Daoy (cell line): ENCODE measurements at places on chromosomes 4 and X.
A peak's percentile ranks its signal among the peaks of the same experiment; 100 is the strongest.

GRCh38 chr4:26568446-26568994 is 15.4 kb upstream of the TBC1D19 start:
- DNase-seq, result peak; percentile 75

DNA sequence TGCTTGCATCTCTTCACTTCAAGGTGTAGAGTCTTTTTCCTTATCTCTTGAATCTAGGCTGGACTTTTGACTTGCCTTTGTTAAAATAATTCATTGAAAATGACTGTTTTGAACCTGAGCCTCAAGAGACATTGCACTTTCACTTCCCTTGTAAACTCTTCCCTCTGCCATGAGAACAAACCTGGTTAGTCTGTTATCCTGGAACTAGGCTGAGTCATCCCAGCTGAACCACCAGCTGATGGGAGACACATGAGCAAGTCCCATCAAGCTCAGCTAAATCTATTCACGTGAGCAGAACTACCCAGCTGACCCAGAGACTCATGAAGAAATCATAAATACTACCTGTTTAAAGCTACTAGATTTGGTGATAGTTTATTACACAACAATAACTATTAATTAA is 202.3 kb upstream of the CENPE start:
- no peak for DNase-seq

DNA sequence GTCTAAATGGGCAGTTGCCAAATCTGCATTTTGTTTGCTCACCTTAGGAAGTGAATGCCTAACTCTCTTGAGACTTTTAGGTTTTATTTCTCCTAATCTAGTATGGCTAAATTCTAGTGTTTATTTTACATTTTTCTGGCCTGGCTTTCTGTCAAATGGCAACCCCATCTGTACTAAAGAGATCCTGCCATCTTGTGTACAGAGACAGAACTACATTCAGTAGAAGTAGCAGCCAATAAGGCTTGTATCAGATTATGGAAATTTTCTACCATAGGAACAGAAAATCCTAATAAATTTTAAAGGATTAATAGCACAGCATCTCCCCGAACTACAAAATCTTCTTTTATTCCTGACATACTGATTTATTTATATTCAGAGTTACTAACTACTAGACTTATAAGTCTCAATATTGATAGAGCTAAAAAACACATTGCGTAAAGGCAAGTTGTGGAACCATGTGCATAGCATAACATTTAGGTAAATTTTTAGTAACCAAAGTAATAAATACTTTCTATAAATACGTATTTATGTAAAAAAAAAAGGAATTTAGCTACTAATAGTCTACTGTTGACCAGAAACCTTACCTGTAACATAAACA is 45.5 kb downstream of the TMEM144 start:
- DNase-seq, result peak; percentile 15

- peak; percentile 4 for DNase-seq
Measured at GRCh38 chrX:24146283-24146949, 3.1 kb upstream of the ZFX start.

GRCh38 chr4:42633605-42634388 is 23.1 kb downstream of the ATP8A1 start:
- no peak for DNase-seq

DNA sequence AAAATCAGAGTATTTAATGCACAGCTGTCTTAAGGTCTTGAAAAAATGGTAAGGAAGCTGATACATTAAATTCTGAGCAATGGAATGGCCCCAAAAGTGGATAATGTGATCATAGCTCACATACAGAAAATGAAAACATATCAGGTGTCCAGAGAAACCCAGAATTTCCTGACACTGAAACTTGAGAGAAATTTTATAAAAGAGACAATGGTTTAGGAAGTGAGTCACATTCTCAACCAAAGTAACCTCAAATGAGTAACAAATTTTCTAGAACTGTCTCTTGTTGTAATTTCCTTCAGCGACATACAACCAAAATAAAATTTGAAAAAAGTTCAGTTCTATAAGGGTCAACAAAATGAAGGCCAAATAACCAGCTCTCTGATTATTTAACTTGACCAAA is 37.4 kb upstream of the PACRGL start:
- DNase-seq, result peak; percentile 19

DNA sequence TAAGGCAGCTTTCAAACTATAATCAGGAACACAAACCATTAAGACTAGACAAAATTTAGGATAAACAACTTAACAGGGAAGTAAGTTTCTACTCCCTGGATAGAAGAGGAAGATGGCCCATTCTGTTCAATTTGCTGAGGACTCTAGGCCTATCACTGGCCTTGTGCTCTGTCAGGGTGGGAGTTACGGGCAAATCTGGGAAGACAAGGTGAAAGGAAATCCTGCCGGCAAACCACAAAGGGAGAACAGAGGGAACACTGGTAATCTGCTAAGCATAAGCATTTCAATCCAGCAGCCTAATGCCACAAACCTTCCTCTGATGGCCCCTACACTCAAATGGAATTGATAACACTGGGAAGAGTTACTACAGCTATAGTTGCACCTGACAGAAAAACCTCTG is 8.3 kb downstream of the GPR82 start:
- no peak for DNase-seq

GRCh38 chr4:138938366-138938690 is 77.3 kb upstream of the NOCT start:
- DNase-seq, result peak; percentile 26

DNA sequence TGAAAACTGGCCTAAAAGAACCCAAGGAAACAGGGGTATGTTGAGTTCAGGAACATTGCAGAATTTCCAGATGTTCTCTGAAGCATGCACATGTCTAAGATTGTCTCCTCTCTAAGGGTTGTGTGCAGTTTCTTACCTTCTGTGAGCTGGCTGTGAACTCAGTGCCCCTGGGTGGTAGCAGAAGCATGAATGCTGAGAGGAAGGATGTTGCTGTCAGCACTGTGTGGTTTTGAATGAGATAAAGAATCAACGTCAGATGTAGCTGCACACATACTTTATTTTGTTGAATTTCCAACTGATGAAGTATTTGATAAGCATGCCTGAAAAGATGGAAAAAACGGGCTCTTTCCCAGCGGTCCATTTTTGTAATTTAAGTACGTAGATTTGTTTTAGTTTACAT is 23.8 kb upstream of the CD38 start:
- peak; percentile 81 for DNase-seq

DNA sequence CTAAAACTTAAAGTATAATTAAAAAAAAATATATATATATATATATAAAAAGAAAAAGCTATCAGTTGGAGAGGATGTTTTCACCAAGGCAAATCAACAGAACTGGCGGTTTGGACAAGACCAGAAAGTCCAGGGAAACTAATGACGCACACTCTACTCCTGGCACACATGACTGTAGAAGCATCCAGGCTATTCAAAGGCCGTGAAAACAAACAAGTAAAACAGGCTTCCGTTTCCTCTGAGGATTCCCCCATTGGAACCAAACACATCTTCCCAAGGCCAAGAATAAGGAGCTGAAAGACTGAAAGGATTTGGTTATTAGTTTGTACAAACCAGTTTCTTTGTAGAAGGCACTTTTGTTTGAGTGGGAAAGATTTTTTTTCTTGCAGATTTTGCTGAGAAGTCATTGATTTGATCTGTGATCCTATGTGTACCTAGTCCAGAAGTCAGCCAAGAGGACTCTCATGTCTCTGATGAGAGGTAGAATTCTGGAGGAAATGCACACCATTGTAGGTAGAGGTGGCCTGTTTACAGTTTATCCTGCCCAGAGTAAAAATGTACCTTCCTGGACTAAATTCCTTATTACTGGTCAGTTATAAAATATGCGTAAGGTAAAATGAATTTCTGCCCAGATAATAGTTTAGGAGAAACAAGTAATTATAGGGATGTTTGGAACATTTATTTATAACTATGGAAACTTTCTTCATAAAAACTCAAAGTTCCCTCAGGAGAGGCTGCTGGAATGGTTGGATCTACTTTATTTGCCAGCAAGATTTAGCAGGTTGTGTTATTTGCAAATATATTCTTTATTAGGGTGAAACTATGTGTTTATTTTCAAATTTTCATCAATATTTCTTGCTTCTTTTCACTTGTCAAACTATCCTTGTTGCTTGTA is 66.5 kb downstream of the DMP1 start:
- DNase-seq, result no peak

GRCh38 chrX:2549876-2550275 is 49.1 kb upstream of the DHRSX start:
- DNase-seq, result no peak

DNA sequence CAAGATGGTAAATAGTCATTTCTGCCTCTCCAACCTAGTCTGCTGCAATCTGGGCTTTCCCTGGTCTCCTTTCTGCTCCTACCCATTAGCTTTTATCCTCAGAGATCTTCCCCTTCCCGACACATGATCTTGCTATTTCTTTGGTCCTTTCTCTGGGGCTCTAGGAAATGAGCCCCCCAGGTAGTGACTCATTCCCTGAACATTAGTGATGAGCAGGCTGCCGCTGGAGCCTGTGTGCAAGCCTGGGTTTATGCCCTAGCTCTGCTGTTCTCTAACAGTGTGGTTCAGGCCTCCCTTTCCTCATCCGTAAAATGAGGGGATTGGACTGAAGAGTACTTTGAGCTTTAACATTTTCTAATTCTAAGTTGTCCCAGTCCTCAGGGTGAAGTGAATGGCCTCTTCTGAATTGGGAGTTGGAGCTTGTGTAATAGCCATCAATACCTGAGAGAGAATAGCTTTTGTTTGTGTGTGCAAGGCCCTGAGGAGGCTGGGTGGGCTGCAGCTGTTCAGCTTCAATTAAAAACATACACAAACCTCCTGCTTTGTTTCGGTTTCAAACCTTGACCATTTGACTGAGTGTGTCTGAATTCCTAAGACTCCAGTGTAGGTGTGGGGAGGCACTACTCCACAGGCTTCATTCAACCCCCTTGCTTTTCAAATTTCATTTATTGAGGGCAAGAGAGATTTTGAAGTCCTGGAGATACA is 115.6 kb upstream of the SCML1 start:
- no peak for DNase-seq

DNA sequence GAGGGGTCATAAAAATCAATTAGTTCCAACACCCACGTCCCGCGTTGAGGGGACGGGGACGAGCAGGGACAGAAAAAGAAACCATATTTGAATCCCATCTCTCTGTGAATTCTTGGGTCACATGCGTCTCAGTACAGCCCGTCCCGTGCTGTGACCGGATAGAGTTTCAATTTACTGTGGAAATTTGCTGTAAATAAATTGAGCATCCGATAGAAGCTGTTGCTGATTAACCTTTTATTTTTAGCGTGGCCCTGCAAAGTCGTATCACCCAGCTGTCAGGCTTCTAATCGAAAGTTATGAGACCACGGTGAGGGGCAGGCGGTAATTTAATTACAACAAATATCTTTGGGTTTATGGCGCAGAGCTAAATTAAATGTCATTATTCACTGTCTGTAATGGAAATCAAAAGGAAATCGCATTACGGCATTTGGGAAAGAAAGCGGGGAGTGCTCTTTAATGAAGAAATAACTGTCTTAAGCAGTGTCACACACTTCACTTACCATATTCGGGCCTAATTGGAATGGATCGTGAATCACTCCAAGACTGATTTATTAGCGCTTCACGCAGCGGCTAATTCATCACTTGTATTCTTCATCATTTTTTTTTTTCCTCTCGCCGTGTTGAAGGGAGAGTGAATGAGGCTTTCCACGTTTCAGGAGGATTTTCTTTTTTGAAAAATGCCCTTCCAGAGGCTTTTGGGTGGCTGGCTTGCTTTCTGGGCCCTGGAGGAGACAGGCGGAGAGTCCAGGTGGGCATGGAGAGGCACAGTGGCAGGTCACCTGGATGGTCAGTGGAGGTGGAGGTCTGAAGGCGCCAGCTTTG is 7.3 kb downstream of the SHOX start:
- DNase-seq, result no peak

DNA sequence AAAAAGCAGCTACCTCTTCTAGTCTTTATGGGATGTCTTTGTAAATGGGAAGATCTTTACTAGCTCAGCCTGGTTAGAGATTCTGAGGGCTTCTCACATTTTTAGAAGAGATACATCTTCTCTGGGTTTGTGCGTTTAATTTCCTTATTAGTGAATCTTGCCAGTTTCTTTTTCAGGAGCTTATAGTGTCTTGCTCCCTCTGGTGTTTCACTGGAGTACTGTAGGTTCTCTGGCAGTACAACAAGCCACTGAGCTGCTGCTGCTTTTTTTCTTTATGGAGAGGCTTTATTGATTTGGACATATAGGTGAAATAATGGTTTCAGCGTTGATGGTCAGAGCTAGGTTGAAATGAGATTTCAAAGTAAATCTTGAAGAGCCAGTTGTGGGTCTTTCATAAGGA is 82.9 kb downstream of the LAS1L start:
- DNase-seq, result no peak

GRCh38 chr4:23425570-23425969 is 464.3 kb downstream of the PPARGC1A start:
- no peak for DNase-seq

DNA sequence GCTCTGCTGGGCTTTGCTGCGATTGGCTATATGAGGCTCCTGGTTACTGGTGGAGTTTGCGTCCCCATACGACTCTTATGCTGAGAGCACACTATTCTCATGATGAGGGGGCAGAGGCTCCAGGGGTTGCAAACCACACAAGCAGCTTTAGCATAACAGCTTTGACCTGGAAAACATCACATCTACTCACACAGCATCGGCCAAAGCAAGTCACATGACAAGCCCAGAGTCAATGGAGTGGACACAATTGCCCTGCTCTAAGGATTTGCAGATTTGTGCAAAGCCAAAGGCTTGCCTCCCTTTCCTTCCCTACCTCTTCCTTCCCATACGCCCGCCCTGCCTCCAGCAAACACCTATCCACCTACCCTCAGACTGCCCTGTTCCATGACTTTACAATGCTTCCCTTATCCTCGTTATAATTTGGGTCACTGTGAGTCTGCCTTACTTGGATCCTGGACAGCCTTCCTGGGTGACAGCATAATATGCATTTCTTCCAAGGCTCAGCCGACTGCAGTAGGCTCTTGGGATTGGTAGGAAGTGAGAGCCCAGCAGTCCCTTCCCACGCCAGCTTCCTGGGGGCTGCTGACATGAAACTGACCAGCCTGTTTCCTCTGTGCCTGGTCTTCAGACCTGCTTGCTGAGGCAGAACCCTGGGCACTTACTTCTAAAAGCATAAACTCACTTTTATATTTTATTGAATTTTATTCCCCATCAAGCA is 208.2 kb upstream of the PSAPL1 start:
- DNase-seq, result no peak

GRCh38 chr4:66014146-66014765 is 344.0 kb upstream of the EPHA5 start:
- no peak for DNase-seq

GRCh38 chr4:138561906-138562305 is 319.8 kb upstream of the SLC7A11 start:
- DNase-seq, result peak; percentile 12
